Stimulated activated CD8-positive, alpha-beta memory T cell treated with anti-CD3 and anti-CD28 coated beads, Interleukin-4, amount 100 ng/mL, for 1 hour (primary cell): ENCODE measurements at places on chromosomes 4 and X.

DNA sequence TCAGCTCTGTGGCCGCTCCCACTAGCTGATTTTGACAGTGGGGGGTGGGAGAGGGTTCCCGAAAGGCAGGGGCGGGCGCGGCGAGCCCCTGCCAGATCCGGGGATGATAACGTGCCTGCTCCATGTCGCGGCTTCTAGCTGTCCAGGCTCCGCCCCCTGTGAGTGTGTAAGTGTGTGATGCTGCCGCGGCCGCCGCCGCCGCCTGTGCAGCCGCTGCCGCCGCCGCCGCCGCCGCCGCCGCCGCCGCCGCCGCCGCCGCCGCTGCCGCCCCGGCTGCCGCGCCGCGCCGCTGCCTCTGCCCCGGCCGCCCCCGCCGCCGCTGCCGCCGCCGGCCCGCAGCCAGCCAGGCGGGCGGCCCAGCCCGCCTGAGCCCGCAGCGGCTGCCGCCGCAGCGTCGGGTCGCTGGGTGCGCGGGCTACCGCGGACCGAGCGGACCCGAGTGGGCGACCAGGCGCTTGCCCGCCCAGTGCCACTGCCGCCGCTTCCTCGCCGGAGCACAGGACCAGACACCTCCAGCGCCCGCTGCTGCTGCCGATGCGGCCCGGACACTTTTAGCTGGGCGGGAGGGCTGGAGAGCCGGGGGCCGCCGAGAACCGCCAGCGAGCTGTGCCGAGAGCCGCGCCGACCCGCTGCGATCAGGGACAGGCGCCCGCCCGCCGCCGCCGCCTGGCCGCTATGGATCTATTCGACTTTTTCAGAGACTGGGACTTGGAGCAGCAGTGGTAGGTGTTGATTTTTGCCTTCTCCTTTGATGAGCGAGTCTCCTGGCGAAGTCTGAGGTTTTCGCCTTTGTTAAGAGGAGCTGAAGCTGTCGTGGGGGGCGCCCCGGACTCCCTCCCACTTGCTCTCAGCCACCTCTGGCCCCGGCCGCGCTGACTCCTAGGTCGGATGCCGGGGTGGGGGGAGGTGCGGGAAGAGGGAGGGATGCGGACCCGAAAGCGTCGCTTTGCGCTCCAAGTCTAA, at the start of gene AFF2:
AFF2 (plus strand) TSS at position 195 of the 963 bp plus-strand sequence; CDS start at position 676, 481 bp downstream.
- DNase-seq, result no peak

DNA sequence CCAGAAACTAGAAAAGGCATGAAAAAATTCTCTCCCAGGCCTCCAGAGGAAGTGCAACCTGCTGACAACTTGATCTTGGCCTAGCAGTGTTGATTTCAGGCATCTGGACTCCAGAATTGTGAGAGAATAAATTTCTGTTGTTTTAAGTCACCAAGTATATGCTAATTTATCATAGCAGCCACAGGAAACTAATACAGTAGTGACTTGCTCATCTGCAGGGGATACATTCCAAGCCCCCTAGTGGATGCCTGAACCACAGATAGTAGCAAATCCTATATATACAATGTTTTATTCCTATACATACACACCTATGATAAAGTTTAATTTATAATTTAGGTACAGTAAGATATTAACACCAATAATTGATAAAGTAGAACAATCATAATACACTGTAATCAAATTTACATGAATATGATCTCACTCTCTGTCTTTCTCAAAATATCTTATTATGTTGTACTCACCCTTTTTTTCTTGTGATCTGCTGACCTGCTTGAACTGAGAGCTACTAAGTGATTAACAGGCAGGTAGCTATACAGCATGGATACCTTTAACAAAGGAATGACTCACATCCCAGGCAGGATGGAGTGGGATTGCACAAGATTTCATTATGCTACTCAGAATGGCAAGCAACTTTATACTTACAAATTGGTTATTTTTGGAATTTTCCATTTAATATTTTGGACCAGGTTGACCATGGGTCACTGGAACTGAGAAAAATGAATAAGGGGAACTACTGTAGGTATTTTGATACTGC, 501.1 kb downstream of the KCNIP4 start:
- DNase-seq, result no peak

DNA sequence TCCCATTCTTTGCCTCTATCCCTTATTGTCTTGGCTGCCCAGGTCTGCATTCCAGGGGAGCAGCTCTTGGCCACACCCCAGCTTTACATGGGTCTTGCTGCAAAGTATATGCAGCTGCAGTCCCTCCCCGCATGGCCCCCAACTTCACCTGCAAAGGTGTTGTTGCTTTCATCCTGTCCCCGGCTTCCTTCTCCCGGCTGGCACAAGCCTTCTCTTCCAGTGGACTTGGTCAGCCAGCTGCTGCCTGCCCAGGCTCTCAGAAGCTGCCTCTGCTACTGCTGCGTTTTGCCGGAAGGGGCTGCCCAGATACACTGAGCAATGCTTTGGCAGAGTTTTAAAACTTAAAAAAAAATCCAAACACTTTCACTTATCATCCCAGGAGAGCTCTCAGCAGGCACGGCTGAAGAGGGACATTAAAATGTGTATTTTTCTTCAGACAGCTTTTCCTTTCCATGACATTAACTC, 121.2 kb upstream of the PDLIM3 start:
- no peak for DNase-seq

- no peak for DNase-seq
Observed at GRCh38 chrX:30414144-30414543, 105.0 kb upstream of the NR0B1 start.

DNA sequence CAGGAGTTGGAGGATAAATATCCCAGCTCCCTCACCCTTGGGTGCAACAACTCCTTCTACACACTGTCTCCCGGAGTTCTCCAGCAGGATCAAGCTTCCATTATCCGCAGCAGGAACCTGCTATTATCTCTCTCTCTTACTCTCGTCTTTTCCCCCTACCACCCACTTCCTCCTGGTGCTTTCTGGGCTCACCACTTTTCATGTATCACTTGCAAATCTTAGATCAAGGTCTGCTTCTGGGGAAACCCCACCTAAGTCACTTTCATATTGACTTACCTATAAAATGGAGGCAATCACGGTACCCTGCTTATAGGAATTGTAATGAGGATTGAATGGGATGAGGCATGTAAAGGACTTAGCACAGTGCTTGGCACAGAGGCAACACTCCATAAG, 589.5 kb downstream of the BCOR start:
- no peak for DNase-seq
